ENCODE measurements at places on chromosomes 2 and 18. TPM values are rescaled to one million over a fixed set of nuclear protein-coding genes. Genes with fewer than 3 reads are reported as not detected.
A peak's percentile ranks its signal among the peaks of the same experiment; 100 is the strongest.

DNA sequence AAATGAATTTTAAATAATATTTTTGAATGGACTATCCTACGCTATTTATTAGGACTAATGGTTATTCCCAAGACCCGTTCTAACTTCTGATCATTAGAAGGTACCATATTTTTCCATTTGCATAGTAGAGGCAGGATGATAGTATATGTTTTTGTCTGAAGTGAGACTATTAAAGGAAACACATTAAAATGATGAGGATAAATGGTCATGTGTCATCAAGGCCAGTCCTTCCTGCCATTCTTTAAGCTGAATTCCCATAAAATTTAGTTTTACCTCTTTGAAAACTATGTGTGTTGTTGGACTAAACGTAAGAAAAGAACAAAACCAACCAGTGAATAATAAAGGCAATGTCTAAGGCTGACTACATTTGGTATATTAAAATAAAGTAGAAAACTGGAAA lies 121.8 kb downstream of the SLC8A1 start:
- H3K27me3 ChIP-seq, result no peaks in the 10 kb centered on the region
- DNase-seq, result no peak
- no peaks in the 10 kb centered on the region for H3K36me3 ChIP-seq
- peaks cover 5% of the 10 kb centered on the region for H3K4me1 ChIP-seq

- peak overlapping the region; percentile 83 for H3K27ac ChIP-seq
- H3K36me3 ChIP-seq, result no peaks in the 10 kb centered on the region
- H3K4me1 ChIP-seq, result peaks cover 19% of the 10 kb centered on the region
- H3K4me3 ChIP-seq, result peak overlapping the region; percentile 38
- H3K27me3 ChIP-seq, result no peaks in the 10 kb centered on the region
These were observed 6.9 kb upstream of the GPR155 start for GRCh38 chr2:174493549-174494331.

TIMM21 gene
- 5.3 TPM for polyA plus RNA-seq

DNA sequence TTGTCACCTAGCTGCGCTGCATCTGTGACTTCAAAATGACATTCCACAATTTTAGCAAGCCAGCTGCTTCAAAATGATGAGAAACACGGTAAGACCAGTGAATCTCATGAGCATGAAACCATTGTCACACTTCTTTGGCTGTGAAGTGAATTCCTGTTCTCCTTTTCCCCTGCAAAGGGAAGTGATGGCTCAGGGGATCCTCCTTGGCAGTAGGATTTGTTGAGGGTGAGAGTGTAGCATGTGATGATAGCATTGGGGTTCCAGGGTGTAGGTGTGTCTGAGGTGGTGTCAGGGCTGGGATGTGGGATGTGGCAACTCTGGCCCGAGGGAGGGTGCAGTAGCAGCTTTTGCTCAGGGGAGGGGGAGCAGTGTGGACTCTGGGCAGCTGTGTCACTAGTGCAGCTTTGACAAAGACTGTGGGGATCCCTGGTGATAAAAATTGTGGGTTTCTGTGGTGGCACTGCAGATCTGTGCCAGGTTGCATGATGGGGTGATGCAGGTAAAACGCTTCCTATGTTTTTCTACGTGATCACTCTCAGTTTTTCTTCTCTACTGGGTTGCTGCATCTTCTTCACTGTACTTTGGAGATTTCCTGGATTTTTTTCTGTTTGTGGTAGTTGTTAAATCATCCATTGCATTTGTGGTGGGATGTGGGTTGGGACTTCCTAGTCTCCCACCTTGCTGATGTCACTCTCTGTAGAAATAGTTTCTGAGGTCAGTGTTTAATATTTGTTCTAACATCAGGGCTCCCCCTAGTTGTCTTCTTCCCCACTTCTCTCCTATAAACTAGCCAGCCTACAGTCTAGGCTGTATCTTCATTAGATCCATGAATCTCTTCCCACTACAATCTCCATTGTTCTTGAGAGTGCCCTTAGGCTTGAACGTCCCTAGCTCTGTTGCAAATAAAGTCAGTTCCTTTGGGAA lies 107.0 kb downstream of the ACTR3 start:
- H3K27me3 ChIP-seq, result peaks cover 3% of the 10 kb centered on the region
- no peaks in the 10 kb centered on the region for H3K36me3 ChIP-seq
- DNase-seq, result no peak

EGR4 gene
- not detected for polyA plus RNA-seq

STPG4 gene
- polyA plus RNA-seq, result 0.24 TPM

DNA sequence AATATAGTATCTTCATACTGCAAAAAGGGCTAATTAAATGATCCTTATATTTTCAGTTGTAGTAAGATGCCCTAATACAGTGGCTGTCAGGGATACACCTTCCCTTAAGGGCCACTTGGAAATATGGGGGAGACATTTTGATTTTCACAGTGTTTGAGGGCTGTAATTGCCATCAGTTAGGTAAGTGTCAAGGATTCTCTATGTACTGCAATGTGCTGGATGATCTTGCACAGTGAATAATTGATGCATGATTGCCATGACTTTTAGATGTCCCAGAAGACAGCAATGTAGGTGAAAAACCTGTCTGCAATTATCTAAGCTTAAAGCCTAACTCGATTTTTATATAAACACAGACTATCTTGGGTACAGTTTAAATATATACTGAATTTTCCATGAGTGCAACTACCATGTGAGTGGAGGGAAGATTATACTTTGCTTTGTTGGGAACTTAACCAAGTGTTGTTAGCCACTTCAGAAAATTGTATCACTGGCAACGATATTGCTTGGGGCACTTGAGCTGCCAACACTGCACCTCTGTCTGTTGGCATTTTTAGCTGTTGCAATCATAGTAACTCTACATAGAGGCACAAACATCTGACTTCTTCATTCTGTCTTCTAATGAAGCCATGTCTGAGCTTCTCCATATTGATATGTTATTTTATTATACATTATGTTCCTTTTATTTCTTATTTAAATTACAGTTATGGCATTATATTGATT lies 45.2 kb downstream of the MAIP1 start:
- DNase-seq, result no peak
- H3K36me3 ChIP-seq, result no peaks in the 10 kb centered on the region
- no peak overlapping the region for H3K27ac ChIP-seq
- no peaks in the 10 kb centered on the region for H3K4me1 ChIP-seq

- no peak for DNase-seq
- no peak overlapping the region for H3K27ac ChIP-seq
- H3K4me1 ChIP-seq, result peaks cover 17% of the 10 kb centered on the region
These were observed 8.2 kb upstream of the MAP4K4 start for GRCh38 chr2:101689114-101689825.

DNA sequence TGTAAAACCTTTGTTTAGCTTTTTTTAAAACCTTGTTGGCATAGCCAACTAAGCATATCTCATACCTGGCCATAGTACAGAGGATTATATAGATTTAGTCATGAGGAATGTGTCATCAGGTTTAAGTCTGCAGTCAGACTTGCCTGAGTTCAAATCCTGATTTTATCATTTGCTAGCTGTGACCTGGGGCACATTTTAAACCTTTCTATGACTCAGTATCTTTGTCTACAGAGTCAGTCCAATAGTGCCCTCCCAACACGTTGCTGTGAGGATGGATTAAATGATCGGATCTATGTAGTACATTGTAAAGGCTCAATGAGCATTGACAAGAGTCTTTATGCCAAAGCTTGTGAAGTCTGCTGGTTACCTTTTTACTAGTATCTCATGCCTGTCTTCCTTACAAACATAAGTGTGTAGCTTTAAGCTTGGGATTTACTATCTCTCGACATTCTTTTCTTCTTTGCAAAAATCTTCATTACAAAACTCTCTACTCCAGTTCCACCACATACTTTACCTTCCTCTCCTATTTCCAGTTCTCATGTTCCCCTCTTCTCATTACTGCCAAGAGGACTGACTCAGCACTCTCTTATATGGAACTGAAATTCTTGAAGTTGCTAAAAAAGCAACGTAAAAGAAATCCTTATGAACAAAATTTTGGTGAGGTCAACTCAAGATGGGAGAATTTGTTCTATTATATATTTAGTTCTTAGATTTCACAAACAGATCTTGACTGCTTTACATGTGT lies 68.1 kb upstream of the RBMS1 start:
- peak overlapping the region; percentile 68 for H3K27ac ChIP-seq
- peaks cover 55% of the 10 kb centered on the region for H3K4me1 ChIP-seq
- H3K36me3 ChIP-seq, result no peaks in the 10 kb centered on the region
- H3K4me3 ChIP-seq, result peak overlapping the region; percentile 37
- peak; percentile 57 for DNase-seq

- DNase-seq, result no peak
- no peaks in the 10 kb centered on the region for H3K27me3 ChIP-seq
- H3K4me1 ChIP-seq, result no peaks in the 10 kb centered on the region
- no peaks in the 10 kb centered on the region for H3K36me3 ChIP-seq
These were observed 375.8 kb upstream of the NXPH2 start for GRCh38 chr2:139155991-139156390.

GRCh38 chr2:218734190-218734975 lies 23.7 kb downstream of the TTLL4 start:
- H3K4me3 ChIP-seq, result peak overlapping the region; percentile 18
- peaks cover 51% of the 10 kb centered on the region for H3K4me1 ChIP-seq
- no peaks in the 10 kb centered on the region for H3K27me3 ChIP-seq
- H3K36me3 ChIP-seq, result peaks cover 23% of the 10 kb centered on the region
- H3K27ac ChIP-seq, result peak overlapping the region; percentile 95

GRCh38 chr2:111246620-111247061 lies 125.9 kb downstream of the BCL2L11 start:
- no peaks in the 10 kb centered on the region for H3K4me1 ChIP-seq
- H3K27me3 ChIP-seq, result no peaks in the 10 kb centered on the region
- H3K27ac ChIP-seq, result no peak overlapping the region
- H3K36me3 ChIP-seq, result peaks cover 2% of the 10 kb centered on the region
- DNase-seq, result no peak
- no peak overlapping the region for H3K4me3 ChIP-seq

DNA sequence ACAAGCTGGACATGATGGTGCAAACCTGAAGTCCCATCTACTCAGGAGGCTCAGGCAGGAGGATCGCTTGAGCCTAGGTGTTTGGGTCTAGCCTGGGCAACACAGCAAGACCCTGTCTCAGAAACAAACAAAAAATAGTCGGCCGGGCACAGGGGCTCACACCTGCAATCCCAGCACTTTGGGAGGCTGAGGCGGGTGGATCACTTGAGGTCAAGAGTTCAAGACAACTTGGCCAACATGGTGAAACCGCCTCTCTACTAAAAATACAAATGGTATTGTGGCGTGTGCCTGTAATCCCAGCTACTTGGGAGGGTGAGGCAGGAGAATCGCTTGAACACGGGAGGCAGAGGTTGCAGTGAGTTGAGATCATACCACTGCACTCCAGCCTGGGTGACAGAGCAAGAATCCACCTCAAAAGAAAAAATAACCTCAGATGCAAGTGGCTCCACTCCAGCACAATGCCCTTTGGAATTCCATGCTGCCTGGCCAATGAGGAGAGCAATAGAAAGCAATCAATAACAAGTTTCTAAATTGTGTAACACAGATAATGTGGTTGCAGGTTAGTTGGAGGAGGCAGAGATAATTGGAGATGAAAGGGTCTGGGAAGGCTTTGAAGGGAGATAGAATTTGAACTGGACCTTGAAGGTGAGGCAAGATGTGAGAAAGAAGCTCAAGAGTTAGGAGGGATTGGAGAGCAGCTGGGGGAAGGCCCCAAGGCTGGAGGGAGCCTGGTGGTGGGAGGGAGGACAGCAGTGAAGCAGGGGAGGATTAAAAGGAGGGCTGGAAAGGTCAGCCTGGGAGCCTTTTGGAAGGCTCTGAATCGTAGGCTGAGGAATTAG lies 6.0 kb downstream of the TTC31 start:
- no peaks in the 10 kb centered on the region for H3K27me3 ChIP-seq
- DNase-seq, result no peak

TET3 gene
- polyA plus RNA-seq, result 10.9 TPM

GRCh38 chr2:45806563-45807358 lies 155.3 kb downstream of the PRKCE start:
- no peak overlapping the region for H3K4me3 ChIP-seq
- H3K27ac ChIP-seq, result no peak overlapping the region
- no peaks in the 10 kb centered on the region for H3K36me3 ChIP-seq
- H3K27me3 ChIP-seq, result no peaks in the 10 kb centered on the region

DNA sequence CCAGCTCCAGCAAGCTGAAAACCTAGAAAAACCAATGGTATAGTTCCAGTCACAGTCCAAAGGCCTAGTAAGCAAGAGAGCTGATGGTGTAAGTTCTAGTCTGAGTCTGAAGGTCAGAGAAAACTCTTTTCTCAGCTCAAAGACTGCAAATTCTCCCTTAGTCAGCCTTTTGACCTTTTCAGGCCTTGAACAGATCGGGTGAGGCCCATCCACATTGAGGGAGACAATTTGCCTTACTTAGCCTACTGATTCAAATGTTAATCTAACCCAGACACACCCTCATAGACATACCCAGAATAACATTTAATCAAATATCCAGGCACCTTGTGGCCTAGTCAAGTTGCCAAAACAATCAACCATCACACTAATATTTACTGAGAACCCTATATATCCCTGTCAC lies 110.8 kb upstream of the KCNJ3 start:
- H3K4me1 ChIP-seq, result no peaks in the 10 kb centered on the region
- H3K27me3 ChIP-seq, result no peaks in the 10 kb centered on the region
- no peak overlapping the region for H3K4me3 ChIP-seq
- H3K27ac ChIP-seq, result no peak overlapping the region
- DNase-seq, result no peak
- H3K36me3 ChIP-seq, result no peaks in the 10 kb centered on the region

GRCh38 chr2:221360742-221361141 lies 211.4 kb downstream of the EPHA4 start:
- no peaks in the 10 kb centered on the region for H3K36me3 ChIP-seq
- no peaks in the 10 kb centered on the region for H3K27me3 ChIP-seq
- no peaks in the 10 kb centered on the region for H3K4me1 ChIP-seq
- no peak for DNase-seq

DNA sequence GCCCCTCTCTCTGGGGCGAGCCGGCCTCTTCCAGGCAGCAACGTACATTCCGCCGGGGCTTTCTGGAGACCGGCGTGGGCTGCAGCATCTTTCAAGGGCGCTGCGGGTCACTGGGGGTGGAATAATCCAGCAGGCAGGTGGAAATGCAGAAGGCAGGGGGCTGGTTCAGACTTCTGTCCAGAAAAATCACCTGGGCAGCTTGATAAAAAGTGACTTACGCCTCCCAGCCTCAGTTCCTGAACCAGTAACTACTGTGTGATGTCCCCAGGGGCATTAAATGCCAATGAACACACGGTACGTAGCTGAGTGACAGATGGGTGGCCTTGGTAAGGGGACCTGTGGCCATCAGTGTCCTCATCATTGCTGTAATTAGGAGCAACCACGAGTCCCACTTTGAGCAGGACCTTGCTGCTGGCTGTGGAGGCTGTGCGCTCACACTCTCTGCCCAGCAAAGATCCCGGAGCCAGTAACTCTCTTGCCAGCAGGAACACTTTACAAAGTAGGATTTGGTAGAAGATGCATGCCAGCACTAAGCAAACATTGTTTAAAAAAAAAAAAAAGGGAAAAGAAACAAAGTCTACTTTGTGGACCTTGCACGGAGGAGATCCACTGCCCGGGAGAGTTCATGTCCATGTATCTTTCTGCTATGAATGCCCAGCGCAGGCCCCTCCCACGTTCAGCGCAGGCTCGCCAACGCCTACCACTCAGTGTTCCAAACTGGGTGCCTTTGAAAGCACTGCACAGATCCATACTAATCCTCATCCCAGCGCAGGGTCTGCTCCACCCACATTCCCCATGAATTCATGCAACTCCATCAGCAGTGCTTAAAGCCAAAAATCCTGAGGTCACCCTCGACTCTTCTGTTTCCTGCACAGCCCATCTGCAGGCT lies 177.3 kb downstream of the HDAC4 start:
- no peak for DNase-seq
- H3K4me1 ChIP-seq, result peaks cover 90% of the 10 kb centered on the region
- H3K27me3 ChIP-seq, result no peaks in the 10 kb centered on the region
- H3K27ac ChIP-seq, result peak overlapping the region; percentile 92
- peak overlapping the region; percentile 65 for H3K4me3 ChIP-seq

Data from CD14-positive monocyte (primary cell).